ENCODE measurements at places on chromosomes 13 and 19.

GRCh38 chr13:38421590-38422560 is 72.2 kb downstream of the UFM1 start:
- no peak for DNase-seq

DNA sequence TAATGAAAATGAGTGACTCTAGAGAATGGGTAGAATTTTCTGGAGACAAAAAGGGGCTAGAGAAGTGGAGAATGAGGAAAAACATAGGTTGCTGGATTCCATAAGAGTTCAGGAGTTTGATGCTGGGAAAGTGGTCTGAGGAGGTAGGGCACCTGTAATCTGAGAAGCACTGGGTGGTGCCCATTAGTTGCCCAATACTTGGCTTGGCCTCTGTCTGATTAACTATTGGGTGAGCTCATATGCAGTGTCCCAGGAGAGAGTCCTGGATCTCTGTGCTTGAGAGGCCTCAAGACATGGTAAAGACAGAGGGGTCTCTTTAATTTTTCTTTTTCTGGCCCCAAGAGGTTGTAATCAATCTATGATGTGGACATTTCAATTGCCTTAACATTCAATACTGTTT is 390.1 kb downstream of the TDRD3 start:
- DNase-seq = no peak

- DNase-seq = peak; percentile 94
These were observed 72.6 kb upstream of the SERP2 start for GRCh38 chr13:44300895-44301638.

- DNase-seq = no peak
These were observed 11.8 kb downstream of the SLC25A30 start for GRCh38 chr13:45406421-45406820.

GRCh38 chr19:56076498-56076897 is 44.6 kb downstream of the ZNF787 start:
- DNase-seq = peak; percentile 31

DNA sequence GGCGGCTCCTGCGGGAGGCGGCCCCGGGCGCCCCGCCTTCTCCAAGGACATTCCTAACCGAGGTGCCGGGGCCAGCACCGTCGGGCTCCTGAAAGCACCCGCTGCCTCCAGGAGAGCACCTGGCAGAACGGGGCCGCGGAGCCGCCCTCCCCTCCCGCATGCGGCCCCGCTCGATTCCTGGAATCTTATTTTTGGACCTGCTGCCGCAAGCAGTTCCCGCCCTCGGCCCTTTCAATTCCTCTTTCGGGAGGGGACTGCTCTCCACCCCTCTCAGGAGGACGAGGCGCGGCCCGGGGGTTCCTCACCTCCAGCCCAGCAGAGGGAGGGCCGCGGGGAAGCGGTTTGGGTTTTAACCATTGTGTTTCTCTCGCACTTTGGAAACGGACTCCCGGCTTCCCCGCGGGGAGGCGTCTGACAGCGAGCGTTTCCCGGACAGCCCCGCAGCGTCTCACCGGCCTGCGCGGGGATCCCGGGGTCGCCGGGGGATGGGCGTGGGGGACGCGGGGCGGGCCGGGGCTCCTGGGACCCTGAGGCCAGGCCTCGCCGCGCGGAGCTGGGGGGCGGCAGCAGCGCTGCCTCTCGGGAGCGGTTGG is 849 bp downstream of the GAS6 start:
- no peak for DNase-seq

- no peak for DNase-seq
These were observed 2.5 kb downstream of the HDGFL2 start for GRCh38 chr19:4474514-4475022.

DNA sequence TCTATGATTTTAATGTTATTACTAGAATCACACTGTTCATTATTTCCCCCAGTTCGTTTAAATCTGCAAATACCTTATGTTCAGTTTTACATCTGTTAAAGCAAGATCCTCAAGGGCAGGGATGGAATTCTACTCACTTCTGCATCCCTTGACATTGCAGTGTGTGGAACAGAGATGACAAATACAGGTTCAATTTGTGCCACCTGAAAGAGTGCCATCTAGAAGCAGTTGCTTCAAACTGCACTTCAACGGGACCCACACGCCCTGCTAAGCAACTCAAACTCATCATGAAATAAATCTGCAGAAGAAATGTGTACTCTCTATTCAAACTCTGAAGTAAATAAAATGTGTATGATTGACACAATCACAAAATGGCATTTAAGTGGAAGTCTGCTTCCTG is 44.5 kb downstream of the RUBCNL start:
- no peak for DNase-seq

GRCh38 chr13:28954810-28955209 is 134.7 kb downstream of the MTUS2 start:
- DNase-seq = no peak

DNA sequence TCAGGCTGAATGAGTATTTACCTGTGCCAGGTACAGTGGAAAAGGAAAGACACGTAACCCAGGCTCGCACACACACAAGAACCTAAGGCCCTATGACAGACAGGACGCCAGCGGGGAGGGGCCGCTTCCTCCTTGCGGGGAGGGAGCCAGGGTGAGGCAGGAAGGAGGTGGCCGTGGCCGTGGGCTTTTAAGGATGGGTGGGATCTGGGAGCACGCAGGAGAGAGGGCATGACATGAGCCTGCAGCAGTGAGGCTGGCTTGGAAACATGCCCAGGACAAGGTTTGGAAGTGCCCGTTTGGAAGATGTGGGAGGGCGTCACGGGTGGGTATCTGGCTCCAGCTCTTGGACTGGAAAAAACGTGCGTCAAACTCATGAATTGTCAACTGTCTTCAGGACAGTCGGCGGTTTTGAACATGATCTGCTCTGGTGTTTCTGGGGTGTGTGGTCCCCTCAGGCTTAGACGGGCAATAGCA is 20.1 kb downstream of the SH3GL1 start:
- DNase-seq = no peak

GRCh38 chr19:53549340-53549739 is 11.4 kb downstream of the ZNF331 start:
- no peak for DNase-seq

- DNase-seq = no peak
These were observed 903 bp downstream of the PIN1 start for GRCh38 chr19:9836021-9836420.

- no peak for DNase-seq
These were observed 339.1 kb upstream of the OBI1 start for GRCh38 chr13:78997902-78998629.

DNA sequence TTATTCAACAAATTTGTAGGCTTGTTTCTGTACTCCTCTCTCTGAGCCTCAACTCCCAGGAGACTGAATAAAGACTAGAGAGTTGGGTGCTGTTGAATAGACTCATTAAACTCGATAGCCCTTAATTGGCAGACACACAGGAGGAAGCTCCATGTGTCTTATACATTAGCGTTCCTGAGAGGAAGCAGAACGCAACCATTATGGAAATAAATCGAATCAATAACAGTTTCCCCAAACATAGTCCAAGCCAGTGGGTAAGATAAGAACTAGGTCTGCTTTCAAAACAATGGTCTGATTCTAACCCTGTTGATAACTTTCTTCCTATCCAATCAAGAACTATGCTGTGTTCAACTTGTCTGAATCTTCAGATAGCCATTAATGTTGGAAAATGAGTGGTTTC is 118.1 kb upstream of the FNDC3A start:
- no peak for DNase-seq

GRCh38 chr19:41288673-41289530 is 21.1 kb upstream of the CCDC97 start:
- DNase-seq = no peak

DNA sequence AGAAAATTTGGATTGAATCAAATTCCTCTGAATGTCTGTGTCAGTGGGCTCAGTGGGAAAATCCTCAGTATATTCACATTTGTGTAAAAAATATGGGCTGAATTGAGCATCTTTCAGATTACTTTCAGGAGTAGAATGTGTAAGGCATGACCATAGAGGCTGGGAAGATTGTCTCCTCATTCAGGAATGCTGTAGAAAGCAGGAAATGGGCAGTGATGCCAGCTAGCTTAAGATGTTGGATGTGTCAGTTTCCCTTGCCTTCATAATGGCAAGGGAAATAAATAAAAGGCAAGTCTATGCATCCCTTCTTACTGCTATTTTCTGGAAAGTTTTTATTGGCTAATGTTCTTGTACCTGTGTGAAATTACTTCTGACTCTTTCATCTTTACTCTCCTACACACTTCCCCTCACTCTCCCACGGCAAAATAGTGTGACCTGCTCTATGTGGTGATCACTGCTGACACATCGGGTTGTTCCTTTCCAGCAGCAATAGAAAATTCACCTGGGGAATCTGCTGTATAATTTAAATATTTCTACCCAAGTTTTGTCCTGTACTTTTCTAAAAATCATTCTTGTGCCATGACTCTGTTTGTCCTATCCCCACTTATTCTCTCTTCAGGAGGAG is 103.2 kb downstream of the LMO7 start:
- no peak for DNase-seq

DNA sequence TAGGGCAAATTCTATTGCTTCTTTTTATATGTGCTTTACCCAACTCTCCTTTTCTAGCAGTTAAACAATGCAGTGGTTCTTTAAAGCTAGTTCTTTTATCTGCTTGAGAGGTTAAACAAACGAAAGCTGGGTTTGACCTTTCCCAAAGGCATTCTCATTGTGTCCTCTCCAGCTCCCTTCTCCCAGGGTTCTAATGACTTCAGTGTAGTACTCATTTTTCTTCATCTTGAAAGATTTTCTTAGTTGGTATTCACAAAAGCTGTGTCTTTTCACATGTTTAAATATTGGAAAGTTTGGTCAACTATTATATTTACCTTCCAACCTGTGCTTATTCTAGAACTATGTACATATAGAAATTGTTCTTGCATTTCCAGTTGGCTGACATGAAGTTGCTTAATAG is 1.5 kb downstream of the WASF3 start:
- no peak for DNase-seq

DNA sequence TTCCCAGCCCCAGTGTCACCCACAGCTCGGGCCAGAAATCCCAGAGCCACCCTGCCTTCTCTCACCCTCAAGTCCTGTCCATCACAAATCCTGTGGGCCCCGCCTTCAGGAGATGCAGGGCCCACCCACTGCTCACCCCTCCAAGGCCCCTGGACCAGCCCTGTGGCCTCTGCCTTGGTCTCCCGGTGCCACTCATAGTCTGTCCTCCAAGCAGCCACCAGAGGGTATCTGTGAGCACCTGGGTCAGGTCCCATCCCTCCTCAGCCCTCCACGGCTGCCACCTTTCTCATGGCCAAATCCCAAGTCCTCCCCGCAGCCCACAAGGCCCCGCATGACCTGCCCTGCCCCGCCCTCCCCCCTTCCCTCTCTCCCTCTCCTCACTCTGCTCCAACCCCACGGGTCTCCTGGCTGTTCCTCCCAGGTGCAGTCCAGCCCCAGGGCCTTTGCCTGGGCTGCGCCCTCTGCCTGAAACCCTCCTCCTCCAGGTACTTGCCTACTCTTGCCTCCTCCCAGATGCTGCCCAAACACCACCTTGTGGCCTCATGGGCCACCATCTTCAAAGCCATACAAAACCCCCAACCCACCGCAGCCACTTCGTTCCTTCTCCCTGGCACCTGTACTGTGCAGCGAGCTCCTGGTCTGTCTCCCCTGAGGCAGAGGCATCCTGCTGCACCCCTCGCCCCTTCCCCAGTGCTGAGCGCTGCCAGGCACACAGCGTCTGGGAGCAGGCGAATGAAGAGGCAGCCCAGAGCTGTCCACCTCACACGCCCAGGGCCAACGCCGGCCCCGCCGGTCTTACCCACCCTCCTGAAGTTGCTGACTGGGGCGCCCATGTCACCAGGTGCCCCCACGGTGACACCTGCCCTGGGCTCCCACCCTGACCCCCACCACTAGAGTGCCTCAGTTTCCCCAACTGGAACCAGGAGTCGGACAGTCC is 13.2 kb upstream of the UQCR11 start:
- DNase-seq = no peak

DNA sequence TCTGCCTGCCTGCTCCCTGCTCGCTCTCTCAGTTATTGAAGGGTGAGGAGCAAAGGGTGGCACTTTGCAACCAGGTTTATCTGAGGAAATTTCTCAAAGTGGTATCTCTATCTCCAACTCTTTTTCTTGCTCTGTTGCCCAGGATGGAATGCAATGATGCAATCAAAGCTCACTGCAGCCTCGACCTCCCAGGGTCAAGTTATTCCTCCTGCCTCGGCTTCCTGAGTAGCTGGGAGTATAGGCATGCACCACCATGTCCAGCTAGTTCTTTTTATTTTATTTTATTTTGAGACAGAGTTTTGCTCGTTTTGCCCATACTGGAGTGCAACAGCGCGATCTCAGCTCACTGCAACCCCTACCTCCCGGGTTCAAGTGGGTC is 4.9 kb downstream of the ACTMAP start:
- peak; percentile 44 for DNase-seq

DNA sequence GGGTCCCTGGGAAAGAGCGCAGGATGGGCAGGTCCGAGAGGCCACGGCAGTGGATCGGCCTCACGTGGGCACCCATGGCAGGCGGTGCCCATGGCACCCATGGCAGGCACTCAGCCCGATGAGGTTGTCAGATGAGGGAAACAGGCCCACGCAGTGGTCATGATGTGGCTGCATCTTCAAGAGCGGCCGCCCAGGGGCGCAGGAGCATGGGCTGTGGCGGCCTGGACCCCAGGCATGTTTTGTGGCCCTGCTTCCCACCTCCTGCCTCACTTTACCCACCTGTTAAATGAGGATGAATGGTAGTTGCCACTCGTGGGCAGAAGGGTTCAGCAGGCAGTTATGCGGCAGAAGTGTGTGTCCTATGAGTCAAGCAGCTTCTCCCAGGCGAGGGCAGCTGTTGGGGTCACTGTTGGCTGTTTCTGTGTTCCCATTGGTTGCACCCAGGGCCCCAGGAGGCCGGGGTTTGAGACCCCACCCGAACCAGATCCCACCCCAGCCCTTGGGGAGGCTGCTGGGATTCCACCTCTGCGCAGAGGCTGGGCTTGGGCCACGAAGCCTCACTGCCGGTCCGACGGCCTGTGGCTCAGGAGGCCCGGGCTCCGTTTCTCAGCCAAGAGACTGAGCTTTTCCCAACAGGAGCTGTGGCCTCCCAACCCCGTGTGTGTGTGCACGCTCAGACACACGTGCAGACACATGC is 30.0 kb downstream of the CSNK1G2 start:
- DNase-seq = no peak

GRCh38 chr19:6260912-6261650 is 18.7 kb downstream of the MLLT1 start:
- no peak for DNase-seq

DNA sequence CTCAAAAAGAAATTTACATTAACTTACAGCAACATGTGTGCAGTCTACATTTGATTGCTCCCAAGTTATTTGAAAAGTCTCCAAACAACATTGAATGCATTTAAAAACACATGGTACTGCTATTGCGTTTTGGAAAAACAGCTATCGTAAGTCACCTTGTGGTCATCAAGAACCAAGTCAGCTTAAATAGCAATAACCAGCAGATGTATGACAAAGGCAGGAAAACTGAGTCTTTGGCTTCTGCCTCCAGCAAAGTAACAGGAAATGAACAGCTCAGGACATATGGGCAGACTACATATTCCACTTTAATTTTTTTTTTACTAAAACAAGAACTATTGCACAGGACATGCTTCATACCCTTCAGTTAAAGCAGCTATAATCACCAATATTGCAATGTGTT is 580.6 kb upstream of the SPRY2 start:
- DNase-seq = no peak
